SK-N-MC (cell line): ENCODE measurements at places on chromosomes 7 and 10.

GRCh38 chr10:61903221-61903927 is 1.9 kb downstream of the ARID5B start:
- no peak for DNase-seq

- DNase-seq: no peak
Measured at GRCh38 chr10:124993736-124994451, 52.0 kb downstream of the ZRANB1 start.

DNA sequence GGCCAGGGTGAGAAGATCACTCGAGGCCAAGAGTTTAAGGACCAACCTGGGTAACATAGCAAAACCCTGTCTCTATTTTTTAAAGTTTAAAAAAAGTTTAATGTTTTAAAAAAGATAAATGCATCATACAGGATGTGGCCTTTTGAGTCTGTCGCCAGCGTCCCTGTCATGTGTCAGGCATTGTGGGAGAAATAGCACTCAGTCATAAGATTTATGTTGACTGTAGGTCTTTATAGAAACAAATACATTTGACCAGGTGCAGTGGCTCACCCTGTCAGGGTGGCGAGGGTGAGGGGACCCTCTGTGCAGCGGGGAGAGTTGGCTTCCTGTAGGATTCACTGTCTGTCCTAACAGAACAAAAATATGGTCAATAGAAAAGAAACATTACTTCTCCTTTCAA is 63.5 kb upstream of the SH2B2 start:
- no peak for DNase-seq

- no peak for DNase-seq
Measured at GRCh38 chr10:125362950-125363349, 202.6 kb upstream of the CTBP2 start.

GRCh38 chr7:142300689-142301088 is 42.8 kb upstream of the PRSS58 start:
- DNase-seq: no peak

DNA sequence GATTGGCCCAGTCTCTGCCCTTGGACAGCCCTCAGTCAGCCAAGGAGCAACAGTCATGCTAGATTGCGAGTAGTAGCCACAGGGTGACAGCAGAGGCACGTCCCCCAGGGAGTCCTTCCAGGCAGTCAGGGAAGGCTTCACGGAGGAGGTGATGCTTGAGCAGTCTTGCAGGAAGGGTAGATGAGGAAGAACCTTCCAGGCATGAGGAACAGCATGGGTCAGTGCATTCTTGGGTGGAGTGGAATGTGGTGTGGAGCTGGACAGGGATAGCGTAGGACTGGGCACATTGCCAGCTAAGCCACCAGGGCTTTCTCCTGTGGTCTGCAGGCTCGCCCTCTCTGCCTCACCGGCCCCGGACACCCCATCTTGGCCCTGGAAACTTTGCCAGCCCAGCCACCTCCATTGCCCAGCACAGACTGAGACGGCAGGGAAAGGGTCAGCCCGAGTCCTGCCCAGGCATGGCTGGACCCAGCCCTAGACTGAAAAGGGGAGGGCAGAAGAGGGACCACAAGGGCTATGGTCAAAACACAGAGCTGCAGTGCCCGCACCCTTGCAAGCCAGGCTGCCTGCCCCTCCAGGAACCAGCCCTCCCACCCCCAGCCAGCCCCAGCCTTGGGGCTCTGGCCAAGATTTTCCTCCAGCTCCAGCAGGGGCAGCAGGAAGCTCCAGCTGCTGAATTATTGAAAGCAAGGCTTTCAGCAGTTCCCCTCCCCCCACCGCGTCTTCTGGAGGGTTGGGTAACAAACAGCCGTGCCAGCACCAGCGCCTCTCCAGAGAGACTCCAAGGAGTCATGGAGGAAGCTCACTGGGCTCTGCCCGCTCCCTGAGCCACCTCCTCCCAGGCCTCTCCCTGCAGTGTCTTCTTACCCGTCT is 18.7 kb downstream of the SRRM3 start:
- no peak for DNase-seq

DNA sequence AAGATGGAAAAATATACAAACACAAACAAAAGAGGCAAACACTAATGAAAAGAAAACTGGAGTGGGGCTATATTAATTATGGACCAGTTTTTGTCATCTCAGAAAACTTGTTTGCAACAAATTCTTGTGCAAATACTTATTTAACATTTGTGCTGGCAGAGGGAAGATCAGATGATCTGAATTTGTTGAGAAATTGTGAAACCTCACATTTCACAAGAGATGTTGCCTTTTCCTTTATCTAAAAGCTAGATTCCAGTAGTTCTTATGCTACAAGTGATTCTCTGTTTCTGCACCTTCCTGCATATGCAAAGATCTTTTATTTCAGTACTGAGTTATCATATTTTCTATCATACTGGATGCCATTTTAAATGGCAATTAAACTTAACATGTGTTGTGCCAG is 320.7 kb downstream of the SUGCT start:
- no peak for DNase-seq

- no peak for DNase-seq
Measured at GRCh38 chr7:145978769-145979168, 137.8 kb upstream of the CNTNAP2 start.

DNA sequence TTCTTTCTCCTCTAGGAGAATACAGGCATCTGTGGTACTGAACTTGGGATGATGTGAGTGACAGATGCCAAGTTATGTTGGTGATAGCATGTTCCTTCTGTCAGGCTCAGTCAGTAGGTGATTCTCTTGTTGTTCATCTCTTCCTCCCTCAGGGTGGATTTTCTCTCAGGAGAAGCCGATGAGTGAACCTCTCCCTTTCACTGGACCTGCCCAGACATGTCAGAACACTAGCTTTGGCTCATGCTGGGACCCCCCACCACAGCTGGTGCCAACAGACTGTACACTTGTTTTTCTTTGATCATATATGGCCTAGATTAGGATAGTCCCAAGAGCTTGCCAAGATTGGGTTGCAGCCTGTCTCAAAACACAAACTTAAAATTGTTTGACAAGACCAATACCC is 129.4 kb downstream of the BMPER start:
- DNase-seq: no peak

- DNase-seq: no peak
Measured at GRCh38 chr10:60975716-60976115, 31.7 kb upstream of the RHOBTB1 start.

DNA sequence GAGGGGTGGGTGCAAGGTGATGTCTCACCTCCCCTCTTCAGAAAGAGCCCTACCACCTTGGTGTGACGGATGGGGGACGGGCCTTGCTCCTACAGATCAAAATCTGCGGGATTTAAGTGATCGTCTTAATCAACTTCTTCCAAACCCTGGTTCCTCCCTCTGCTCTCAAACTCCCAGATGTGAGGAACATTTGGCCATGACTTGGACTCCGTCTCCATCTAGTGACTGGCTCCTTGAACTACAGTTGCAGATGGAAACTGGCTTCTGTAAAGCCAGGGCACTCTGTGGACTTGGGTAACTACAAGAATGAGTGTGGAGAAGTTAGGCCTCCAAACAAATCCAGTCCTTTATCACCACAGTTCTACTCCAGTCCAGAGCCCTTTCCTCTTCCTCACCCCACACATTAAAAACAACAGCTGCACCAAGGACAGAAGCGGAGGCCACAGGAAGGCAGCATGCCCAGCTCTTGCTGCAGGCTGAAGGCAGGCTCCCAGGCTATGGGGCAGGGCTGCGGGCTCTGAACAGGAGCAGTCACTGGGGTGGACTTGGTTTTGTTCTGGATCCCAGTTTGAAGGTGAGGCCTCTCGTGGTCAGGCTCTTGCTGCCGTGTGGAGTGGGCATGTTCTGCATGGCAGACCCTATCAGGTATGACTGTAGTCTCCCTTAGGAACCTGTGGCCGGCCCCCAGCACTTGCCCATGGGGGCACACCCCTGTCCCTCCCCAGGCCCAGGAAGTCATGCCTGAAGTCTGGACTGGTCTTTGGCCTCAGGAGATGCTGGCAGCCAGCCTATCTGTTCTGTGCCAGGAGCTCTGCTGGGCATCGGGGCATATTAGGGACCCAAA is 79.4 kb downstream of the VWC2 start:
- peak; percentile 47 for DNase-seq

GRCh38 chr7:156616269-156617202 is 24.0 kb upstream of the RNF32 start:
- DNase-seq: no peak

DNA sequence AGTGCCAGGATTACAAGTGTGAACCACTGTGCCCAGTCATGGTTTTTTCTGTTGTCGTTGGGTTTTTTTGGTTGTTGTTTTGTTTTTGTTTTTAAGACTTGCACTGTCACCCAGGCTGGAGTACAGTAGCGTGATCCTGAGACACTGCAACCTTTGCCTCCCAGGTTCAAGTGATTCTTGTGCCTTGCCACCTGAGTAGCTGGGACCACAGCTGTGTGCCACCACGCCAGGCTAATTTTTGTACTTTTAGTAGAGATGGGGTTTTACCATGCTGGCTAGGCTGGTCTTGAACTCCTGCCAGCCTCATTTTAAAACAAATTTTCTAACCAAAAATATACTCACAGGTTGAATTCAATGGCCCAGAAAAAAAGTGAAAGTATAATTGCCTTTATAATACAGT is 174.1 kb downstream of the AHR start:
- no peak for DNase-seq

DNA sequence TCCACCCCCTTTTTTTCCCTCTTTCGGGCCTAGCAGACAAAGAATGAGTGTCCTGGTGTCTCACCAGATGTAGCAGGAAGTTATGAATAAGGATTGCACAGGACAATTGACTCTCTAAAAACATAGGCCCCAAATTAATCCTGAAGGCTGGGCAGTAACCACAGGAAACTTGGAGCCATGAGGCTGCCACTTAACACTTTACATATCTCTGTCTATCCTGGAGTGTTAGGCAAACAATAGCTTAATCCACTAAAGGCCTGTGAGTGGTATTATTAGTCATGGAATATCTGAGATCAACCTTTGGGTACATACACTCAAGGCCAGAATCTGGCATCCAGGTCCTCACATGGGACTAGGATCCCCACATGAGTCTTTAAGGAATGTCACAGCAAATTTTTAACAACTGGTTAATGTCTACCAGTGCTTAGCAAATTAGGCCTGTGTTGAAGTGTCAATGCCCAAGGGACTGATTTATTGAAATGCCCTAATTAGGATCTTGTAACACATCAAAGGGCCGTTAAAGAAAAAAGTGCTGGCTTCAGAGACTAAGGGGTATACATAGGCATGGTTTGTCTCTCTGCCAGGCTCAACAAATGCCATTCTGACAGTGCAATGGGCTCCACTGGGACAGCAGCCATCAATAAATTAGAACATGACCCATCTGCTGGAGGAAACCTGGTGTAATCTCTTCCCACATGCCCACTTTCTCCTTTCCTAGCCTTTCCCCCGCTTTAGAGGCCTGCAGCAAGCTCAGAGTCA is 196.7 kb upstream of the TBX20 start:
- DNase-seq: no peak

DNA sequence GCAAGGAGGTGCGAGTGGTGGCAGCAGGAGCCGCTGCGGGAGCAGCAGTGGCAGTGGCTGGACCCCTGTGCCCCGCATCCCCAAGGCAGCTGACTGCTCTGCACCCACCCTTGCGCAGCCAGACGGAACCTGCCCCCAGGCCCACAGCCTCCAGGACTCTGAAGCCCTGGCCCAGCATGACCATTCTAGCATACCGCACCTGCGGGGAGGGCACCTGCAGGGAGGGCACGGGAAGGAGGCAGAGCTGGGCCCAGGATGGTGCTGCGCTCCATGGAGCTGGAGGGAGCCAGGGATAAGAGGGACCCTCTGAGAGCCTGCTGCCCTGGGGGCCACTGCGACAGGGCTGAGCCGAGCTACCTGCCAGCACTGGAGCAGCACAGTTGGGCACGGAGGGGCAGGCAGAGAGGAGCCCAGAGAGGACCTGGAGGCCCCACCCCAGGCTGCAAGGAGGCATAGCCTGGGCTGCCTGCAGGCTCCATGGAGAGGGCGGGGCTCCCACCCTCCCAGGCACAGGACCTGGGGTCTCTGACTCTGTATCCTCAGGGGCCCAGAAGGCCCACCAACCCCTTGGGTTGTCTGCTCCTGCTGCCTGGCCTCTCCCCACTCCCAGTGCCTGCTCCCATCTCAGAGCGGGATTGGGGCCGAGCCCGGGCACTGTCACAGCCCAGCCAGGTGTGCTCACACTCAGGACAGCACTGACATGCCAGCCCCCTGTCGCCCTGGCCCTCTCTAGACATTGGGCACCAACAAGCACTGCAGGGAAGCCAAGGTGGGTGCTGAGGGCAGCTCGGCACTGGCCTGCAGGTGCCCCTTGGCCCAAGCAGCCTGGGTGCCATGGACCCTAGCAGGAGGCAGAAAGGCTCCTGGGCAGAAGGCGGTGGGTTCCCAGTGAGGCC is 87.6 kb downstream of the HTR7 start:
- no peak for DNase-seq

GRCh38 chr7:133549633-133550032 is 296.8 kb downstream of the EXOC4 start:
- no peak for DNase-seq

DNA sequence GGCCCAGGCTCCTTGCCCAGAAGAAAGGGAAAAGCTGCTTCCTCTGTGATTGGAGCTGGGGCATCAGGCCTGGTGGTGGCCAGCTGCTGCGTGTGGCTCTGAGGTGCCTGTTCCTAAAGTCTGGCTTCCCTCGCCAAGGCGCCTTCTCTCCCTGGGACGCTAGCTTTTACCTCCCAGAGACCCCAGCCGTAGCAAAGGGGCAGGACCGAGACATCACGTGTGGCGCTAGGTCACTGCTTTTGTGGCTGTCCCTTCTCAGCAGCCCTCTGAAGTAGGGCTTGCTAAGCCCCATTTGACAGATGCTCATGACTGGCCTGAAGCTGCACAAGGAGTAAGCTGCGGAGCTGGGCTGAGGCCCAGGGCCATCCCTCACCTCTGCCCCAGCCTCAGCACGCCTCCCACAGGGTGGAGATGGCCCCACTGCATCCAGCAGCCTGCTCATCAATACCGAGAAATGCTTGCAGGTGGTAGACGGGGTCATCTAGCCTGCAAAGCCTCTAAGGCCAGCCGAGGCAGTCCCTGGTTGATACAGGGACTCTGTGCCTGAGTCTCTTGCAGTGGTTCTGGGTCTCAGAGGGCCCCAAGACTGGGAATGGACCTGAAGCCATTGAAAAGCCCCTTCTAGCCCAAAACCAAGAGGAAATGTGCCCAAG is 171.2 kb downstream of the LCOR start:
- no peak for DNase-seq

DNA sequence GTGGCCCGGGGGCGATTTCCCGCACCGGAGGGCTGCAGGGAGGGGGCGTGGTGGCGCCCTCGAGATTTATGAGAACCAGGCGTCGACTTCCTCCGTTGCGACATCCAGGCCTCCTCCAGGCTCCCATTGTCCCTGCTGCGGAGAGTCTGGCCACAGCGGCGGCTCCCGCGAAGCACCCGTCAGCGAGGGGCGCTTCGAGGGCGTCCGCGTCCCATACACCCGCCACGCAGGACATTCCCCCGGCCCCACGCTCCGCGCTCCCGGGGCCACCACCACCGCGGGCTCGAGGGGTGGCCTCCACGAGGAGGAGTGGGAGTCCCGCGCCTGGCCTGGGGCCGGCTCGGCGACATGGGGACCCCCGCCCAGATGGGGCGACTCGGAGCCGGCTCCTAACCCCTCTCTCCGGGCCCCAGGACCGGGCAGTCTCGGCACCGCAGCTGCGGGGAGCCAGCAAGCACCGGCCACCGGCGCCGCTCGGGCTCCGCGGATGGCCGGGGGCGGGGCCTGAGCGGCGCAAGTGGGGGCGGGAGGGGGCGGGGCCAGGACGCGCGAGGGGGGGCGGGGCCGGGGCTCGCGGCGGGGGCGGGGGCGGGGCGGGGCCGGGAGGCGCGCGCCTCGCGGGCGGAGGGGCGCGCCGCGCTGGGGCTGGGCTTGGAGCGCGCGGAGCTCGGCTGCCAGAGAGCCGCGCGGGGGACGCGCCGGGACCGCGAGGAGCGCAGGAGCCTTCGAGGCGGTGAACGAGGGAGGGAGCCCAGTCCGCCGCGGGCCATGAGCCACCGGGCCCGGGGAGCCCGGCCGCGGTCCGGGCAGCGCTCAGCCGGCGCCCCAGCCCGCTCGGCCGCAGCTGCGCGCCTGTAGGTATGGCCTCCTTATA is at the start of gene SH2B2:
SH2B2 (plus strand) TSS at position 632 of the 874 bp plus-strand sequence. CDS start 13,683 bp downstream, outside the sequence.
- DNase-seq: peak; percentile 40
